ENCODE measurements at places on chromosomes 4 and X. TPM values are rescaled to one million over a fixed set of nuclear protein-coding genes. Genes with fewer than 3 reads are reported as not detected.

- no peak for DNase-seq
Observed at GRCh38 chr4:77006753-77007353, 57.3 kb downstream of the SEPTIN11 start.

TMEM47 gene
- 14.5 TPM for polyA plus RNA-seq

MAP3K15 gene
- polyA plus RNA-seq, result 0.22 TPM

GRCh38 chr4:173998471-173999144, 284.9 kb downstream of the FBXO8 start:
- no peak for DNase-seq

DNA sequence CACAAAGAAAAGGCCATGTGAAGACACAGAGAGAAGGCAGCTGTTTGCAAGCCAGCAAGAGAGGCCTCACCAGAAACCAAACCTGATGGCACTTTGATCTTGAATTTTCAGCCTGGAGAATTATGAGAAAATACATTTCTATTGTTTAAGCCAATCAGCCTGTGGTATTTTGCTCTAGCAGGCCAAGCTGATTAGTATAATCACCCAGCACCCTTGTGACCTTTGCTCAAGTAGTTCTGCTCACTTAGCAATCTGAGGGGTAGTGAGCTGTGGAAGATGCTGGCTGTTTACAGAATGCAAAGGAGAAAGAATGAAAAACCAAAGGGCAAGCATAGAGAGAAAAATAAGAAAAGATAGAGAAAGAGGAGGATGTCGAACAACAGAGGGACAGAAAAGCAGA, 396.4 kb upstream of the BOD1L1 start:
- DNase-seq, result no peak

DNA sequence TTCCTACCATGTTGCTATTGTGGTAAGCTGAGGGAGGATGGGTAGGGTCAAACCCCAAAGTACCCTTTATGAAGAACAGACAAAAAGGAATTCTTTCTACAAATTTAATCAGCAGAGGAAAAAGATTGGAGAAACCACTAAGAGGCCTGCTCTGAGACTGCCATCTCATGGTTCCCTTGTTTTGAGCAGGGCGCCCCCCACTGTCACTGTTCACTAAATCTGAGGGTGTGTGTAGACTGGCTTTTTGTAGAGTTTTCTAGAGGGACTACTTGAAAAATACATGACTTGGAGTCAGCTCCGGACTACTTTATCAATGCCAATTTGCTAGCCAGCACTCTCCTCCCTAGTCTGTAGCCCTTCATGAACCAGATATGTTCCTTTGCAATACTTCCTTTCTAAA, 324.8 kb downstream of the FRMPD4 start:
- no peak for DNase-seq

RHOH gene
- 0.15 TPM for polyA plus RNA-seq

DNA sequence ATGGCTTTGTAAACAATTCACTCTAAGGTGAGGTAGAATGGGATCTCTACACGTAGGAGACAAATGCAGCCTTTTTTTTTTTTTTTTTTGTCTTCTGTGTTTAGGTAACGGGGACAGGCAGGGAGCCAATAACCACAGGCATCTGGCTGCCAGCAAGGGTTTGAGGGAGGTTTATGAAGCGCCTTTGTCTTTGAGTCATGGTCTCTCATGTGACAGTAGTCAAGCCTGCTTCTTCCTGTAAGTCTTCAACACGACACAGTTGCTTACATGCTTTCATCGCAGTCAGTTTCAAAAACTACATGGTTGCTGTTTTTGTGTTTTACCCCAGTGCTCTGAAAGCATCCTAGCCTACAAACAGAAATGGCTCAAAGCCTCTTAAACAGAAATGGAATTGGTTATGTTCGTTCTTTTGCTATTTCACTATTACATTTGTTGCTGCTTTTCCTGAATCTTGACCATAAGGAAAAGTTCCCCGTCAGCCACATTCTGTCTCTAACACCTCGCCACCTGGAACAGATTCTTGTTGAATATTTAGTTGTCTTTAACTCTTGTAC, 127.8 kb upstream of the METTL14 start:
- DNase-seq, result no peak

GRCh38 chr4:152316969-152317368, 218.9 kb downstream of the FBXW7 start:
- DNase-seq, result no peak

NKAP gene
- polyA plus RNA-seq, result 4.7 TPM

SSX4 gene
- not detected for polyA plus RNA-seq

MEPE gene
- not detected for polyA plus RNA-seq

- DNase-seq, result no peak
Observed at GRCh38 chr4:38306482-38307071, 346.4 kb downstream of the PTTG2 start.

RASGEF1B gene
- polyA plus RNA-seq, result 3.5 TPM

BGN gene
- 101 TPM for polyA plus RNA-seq

- no peak for DNase-seq
Observed at GRCh38 chr4:164441109-164441508, 312.8 kb upstream of the SMIM31 start.

DNA sequence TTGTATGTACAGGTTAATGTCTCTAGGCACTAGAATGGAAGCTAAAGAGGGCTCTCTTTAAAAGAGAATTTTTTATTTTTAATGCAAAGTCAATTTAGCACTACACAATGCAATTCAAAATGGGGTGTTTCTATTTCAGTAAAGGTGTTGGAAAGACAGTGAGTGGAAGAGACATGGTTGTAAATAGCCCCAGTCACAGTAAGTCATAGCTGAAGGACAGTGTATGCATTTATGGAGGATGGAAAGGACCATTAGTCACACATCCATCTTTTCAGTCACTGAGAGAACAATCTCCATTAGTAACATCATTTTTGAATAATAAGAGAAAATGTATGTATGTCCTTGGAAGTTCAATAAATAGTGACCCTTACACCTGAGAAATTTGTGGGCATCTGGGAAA, 148.0 kb downstream of the PDHA2 start:
- DNase-seq, result no peak

- DNase-seq, result no peak
Observed at GRCh38 chr4:67580577-67580976, 22.1 kb downstream of the STAP1 start.

- peak; percentile 14 for DNase-seq
Observed at GRCh38 chr4:40630335-40631021, 814 bp upstream of the RBM47 start.

DNA sequence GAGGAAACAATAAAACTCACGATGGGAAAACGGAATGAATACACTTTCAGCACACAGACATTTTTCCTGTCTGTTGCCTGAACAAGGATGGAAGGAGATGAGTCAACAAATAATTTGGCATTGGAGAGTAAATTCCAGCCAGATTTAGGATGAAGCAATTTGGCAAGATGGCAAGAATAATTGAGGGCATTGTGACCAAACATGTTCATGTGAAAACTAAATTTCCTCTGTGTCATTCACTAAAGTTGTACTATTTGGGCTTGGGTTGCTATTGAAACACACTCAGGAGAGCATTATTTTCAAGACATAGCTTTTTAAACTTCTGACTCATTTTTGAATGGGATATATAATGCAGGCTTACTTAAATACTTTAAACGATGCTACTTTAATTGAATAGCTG, 1614.4 kb downstream of the PCDH19 start:
- no peak for DNase-seq

DNA sequence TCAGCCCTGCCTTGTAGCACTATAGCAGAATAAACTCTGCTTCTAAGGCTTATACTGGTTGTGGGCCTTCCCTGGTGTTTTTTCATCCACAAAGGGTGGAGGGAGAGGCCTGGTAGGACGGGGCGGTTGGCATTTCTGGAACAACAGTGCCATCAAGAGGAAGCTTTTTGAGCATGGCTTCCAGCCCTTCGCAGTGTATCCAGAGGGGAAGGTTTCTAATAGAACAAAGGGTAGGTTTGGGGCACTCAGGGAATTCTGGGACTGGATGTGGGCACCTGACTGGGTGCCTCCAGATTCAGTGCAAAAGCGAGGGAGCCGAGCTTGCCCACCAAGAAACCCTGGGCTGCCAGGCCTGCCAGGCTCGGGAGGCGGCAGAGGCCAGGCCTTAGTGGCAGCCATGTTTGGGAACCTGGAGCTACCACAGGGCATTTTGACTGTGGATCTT, 229.6 kb upstream of the AGTR2 start:
- no peak for DNase-seq

SYN1 gene
- 7.0 TPM for polyA plus RNA-seq

GRCh38 chr4:8919651-8920288, 48.1 kb upstream of the HMX1 start:
- DNase-seq, result no peak

DNA sequence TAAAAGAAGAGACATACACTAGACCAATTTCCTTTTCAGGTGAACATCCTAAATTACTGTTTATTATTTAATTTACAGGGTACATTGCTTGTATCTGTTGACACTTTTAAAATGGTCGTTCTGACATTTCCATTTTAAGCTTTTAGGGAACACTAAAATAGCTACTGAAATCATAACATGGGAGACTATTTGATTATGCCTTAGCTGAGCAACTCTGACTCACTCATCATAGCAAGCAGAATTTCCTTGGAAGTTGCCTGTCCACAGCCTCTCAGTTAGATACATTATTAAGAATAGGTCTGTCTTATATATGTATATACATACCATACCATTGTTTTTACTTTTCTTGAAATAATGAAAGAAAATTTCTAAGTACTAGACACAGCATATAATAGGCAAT, 22.0 kb downstream of the GUCY1B1 start:
- no peak for DNase-seq

DNA sequence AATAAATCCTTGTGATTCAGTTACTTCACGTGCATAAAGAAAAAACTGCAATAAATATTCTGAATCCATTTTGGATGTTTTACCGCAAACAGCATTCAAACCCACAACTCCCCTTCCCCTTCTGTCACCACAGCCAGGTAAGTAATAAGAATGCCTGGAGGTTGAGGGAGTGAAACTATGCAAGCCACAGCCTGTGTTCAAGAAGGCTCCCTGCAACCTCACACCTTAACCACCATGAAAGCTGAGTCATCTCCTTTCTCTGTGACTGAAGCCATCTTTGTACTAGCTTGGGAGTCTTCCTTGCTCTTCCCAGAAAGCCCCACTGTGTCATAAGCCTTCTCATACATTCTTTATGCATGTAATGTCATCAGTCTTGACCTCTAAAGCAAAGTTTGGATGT, 297.0 kb upstream of the PUDP start:
- DNase-seq, result no peak
